NCI-H187 treated with DMSO at 0.1 percent for 48 hours (cell line): ENCODE measurements at places on chromosomes 11 and 22.

DNA sequence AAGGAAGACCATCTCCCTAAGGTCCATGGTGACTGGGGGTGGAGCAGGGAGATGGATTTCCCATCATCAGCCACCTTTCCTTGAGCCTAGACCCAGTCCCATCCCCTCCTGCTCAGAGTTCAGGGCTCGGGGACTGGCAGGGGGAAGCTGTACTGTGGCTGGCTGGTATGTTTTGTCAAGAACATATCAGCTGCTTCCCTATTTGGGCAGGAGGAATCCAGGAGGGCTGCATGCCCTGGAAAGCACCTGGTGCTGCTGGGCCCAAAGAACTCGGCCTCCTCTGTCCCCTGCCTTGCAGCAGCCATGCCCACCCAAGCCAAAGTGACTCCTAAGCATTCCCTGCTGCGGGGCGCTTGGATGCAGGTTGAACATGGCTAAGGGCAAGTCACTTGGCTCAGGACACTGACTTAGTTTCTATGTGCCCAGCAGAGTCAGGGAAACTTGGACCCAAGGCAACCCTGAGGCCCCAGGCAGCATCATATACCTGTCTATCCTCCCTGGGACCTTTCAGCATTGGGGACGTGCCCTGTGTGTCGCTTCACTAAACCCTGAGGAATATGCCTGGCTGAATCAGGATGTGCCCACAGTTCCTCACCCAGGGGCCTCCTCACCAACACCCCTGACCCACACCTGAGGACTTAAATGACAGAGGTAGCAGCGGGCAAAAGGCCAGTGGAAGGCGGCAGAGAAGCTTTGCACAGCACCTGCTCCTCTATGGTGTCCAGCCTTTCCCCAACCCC is 43.1 kb downstream of the BUD13 start:
- no peak for DNase-seq

DNA sequence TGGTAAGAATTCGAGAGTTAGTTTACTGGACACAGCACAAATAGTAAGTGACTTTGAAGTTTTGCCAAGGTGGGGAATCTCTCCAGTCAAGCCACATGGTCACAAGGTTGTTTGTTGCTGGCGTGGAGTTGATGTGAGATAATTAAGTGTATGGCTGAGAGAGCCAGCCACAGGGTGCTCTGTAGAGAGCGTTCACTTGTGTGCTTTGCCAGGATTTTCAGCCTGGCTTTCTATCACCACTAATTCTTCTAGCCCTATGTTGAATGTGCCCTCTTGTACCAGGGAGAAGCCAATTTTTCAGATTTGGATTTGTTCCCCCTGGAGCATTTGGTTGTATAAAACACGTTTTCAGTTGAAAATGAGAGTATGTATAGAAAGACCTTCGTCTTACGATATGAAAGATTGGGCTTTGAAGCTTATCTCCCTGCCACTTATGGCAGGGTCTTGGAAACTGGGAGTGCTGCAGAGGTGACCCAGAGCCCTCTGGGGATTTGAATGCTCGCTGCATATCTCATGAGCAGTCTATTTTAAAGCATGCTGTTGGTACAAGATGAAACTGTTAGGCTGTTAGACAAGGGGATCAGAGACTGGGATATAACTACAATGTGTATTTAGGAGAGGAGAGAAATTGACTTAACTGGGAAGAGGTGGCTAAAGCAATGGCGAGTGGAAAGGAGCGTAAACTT is 28.6 kb downstream of the CSRP3 start:
- no peak for DNase-seq

- DNase-seq, result no peak
Measured at GRCh38 chr11:30619767-30620166, 33.6 kb upstream of the MPPED2 start.

DNA sequence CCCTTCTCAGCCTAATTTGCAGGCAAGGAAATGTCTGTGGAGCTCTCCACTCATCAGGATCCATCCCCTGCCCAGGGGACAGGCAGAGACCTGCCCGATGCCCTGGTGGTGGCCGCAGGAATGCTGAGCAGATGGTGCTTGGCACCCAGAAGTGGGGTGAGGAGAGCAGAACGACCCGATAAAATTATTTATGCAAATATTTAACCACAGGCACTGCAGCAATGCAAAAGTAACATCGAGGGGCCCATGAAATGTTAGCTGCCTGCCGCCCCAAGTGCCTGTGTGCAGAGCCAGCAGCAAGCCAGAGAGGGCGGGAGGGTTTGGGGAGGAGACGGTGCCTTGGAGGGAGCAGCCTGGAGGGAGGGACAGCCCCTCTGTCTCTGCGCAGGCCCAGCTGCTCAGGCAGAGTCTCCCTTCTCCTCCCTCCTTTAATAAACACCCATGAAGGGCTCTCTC is 205.5 kb downstream of the CTTN start:
- DNase-seq, result peak; percentile 2

DNA sequence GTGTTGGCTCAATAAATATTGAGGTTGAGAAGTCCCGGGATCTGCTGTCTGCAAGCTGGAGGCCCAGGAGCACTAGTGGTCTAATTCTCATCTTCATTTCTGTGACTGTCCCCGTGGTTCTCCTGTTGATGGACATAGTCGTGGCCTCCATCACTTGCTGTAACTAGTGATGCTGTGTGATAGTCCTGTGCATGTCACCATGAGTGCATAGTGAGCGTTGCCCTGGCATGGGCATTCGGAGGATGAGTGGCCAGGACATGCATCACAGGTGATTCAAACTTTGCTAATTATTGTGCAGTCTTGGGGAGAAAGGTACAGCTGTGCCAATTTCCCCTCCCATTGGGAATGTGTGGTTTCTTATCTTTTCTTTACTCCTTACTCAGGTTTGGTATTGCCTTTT is 902.2 kb downstream of the BRD1 start:
- DNase-seq, result no peak

GRCh38 chr22:32476281-32477195 is 1.9 kb downstream of the FBXO7 start:
- DNase-seq, result no peak

- no peak for DNase-seq
Measured at GRCh38 chr11:106706355-106706754, 311.9 kb downstream of the GUCY1A2 start.

DNA sequence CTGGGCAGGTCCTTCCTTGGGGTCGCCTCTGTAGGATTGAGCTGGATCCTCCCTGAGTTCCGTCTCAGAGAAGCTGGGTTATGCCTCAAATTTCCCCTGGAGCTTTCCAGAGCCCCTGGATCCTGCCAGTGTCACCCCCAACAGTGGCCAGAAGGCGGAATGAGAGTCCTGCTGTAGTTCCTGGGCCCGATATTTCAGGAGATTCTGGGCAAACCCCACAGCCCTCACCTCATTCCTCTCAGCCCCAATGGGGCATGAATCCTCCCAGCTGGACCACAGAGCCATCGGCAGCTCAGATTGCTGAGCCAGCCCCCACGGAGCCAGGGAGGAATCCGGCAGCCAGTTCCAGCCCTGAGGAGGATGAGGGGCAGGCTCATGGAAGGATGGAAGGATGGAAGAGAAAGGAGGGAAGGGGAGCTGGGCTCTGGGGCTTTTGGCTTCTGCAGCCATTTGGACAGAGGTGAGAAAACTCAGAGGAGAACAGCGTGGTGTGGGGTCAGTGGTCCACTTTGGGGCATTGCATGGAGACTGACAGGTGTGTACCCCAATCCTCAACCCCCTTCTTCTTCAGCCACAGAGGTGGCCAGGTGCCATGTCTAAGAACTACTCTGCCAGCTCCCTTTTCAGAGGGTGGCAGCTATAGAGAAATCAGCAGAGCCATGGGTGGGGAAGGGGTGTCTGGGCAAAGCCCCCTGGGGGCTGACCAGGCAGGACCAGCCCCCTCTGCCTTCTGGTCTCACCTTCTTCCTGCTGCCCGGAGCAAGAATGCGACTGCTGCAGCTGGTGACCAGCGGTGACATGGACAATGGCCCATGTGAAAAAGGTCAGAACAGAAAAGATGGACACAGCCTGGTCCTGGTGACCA is 867.6 kb downstream of the TBC1D22A start:
- DNase-seq, result no peak

GRCh38 chr11:18285841-18286240 is 19.8 kb downstream of the SAA1 start:
- no peak for DNase-seq

DNA sequence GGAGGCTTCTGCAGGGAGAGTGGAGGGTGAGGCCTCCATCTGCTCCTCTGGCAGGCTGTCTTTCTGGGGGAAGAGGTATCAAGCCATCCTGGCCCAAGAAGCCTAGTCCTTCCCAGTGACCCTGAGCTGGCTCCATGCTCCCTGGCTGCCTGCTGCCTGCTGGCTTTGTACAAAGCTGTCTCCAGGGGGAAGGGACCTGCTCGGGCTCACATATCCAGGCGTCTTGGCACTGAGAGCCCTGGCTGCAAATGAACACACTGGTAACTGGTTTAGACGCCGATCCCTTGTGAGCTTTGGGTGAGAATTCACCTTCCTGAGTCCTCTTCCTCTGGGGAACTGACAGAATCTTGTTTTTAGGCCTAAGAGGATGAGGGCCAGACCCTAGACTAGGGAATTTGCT is 210.3 kb upstream of the ZBED5 start:
- no peak for DNase-seq

- no peak for DNase-seq
Measured at GRCh38 chr11:78560153-78560552, 14.5 kb downstream of the NARS2 start.

- no peak for DNase-seq
Measured at GRCh38 chr11:65225279-65226102, 36.3 kb upstream of the POLA2 start.

- no peak for DNase-seq
Measured at GRCh38 chr11:16923987-16924386, 90.2 kb downstream of the PLEKHA7 start.

DNA sequence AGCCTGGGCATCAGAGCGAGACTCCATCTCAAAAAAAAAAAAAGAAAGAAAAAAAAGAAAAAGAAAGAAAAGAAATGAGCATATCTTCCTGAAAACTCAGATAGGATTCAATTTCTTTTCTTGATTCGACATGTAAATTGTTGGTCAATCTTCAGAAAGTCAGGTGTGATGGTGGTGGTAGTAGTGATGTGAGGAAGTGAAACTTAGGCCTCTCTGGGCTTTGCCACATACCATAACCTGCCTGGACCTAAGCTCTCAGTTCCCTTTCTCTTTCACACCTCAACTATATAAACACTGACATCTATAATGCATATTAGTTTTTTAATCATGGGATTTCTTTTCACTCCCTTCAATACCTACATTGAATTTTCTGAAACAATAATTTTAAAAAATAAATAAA is 98.0 kb upstream of the TBCEL start:
- no peak for DNase-seq

- no peak for DNase-seq
Measured at GRCh38 chr22:46057246-46058090, 80.5 kb upstream of the WNT7B start.
